ENCODE measurements at places on chromosomes 6 and 20.

GRCh38 chr6:151763303-151763702 lies 44.2 kb upstream of the ESR1 start:
- DNase-seq, result no peak

DNA sequence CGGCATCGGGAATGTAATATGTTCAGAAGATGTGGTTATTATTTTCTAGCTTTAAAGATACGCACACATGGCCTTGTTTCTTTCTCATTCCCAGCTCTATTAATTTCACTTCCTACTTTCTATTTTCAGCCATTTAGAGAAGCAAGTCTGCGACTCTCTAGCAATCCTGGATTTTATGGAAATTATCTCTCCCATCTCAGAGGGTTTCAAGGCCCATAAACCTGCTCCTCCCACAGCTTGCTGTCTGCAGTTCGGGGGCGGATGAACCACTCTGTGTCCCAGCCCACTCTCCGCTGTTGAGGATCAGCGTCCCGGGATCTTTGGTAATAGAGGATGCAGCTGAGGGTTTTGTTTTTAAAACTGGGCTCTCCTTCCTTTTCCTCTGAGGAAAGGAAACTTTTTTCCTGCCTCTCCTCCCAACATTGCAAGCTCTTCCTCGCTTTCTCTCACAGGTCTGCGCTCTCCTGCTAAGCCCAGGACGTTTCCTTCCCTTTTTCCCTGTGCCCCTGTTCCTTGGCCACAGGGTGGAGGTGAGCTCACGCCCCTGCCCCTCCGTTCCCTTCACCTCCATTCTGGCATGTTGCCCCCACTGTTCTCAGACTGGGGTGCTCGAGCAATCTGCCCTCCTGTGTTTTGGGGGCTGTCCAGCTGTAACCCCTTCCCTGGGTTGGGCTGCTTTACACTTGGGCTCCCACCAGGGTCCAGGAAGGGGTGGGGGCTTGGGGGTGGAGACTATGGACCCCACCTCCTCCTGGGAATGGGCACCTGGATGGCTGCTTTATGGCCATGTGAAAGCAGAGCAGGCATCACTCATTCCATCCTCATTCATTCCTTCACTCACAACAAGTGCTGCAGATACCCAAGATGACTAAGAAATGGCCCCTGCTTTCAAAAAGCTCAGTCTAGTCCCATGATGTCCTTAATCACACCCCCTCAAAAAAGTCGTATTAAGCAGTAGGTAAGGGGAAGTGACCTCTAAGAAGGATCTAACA lies 54.9 kb downstream of the ZBTB9 start:
- DNase-seq, result no peak

DNA sequence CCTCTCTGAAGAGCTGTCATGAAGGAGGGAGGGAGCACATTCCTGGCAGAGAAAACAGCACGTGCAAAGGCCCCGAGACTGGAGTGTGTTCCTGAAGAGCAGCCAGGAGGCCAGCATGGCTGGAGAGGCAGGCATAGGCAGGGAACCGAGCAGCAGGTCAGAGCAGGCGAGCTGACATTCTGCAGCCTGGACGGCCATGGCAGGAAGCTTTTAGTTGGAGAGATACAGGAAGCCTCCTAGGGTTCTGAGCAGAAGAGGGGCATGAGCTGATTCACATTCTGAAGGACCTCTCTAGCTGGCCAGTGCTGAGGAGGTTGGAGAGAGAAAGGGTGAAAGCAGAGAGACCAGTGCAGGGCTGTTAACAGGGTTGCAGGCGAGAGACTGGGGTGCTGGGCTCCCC lies 29.7 kb downstream of the POFUT1 start:
- DNase-seq, result no peak

DNA sequence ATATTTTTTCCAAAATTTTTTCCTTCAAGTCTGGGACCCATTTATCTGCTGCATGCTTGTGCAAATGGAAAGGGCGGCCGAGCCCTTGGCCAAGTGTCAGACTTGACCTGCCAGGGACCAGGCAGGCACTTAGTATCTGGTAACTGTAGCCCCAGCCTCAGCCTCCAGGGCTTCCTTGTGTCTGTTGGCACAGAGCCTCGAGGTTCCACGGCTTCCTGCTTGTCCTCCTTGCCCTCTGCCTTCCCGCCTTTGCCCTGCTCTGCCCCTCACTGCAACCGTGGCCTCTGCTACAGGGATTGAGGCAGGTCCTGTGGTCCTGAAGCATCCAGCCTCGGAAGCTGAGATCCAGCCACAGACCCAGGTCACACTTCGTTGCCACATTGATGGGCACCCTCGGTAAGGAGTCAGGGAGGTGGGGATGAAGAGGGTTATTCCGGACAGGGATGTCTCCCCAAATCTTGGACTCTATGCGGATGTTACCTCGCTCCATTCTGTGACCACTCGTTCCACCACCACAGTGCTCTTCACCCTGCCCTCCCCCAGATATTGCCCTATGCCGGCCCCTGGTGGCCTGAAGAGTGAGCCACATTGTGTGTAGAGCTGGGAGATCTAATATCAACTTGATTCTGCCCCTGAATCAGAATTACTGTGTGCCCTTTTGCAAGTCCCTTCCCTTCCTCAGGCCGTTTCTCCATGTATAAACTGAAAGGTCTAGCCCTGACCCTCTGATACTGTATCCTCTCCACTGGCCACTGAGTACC lies 41.5 kb upstream of the SRF start:
- DNase-seq, result no peak

- no peak for DNase-seq
Observed at GRCh38 chr6:136337606-136338005, 48.0 kb upstream of the BCLAF1 start.

Measured in anterior cingulate cortex (tissue), 58 donors.